ENCODE measurements at places on chromosomes 6 and 20.

- no peak for DNase-seq
Observed at GRCh38 chr20:63957690-63958441, 1.6 kb upstream of the UCKL1 start.

GRCh38 chr6:135901774-135902524, 50.4 kb downstream of the PDE7B start:
- DNase-seq = no peak

DNA sequence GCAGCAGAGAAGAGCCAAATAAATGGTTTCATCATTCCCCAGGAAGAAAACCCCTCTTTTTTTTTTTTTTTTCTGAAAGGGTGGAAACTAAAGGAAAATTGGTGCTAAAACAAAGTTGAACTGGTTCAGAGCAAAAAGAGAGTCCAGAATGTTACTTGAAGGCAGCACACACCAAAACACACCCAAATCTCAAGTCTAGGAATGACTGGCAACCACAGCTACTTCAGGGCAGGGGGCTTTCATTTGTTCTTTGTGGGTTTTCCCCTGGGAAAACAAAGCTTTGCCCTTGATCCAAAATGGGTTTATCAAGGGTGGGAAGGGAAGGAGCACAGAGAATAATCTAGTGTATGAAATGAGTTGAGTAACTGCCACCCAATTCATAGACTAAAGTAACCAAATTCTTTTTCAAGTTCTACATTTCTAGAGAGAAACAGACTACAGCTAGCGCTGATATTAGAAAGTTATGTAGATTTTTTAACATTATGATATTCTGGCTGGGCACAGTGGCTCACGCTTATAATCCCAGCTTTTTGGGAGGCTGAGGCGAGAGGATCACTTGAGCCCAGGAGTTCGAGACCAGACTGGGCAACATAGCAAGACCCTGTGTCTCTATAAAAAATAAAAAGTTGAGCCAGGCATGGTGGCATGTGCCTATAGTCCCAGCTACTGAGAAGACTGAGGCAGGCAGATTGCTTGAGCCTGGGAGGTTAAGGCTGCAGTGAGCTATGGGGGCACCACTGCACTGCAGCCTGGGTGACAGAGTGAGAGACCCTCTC, 119.8 kb downstream of the NFATC2 start:
- DNase-seq = no peak

DNA sequence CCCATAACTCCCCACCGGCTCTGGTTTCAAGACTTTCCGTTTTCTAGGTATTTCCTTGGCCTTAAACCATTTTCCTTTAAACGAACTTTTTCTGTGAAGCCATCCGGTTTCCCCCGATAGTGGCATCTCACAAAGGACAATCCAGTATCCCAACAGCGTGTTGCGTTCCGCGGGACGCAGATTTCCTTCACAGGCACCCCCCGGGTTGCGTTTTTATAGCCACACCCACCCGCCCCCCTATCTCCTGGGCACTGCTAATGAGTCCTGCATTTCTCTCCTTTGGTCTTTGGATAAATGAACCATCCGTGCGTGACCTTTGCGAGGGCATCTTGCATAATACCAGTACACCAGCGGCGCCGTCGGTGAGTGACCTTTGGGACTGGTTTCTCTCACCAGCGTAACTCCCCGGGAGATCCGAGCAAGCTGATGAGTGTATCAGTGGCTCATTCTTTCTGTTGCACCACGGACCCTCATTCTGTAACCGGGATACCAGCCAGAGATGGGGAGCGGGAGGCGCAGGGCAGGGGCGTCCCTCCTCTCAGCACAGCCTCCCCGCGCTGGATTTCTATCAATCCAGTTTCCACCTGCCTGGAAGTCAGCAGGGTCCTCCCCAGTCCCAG, 586 bp upstream of the NQO2 start:
- DNase-seq = no peak

- DNase-seq = no peak
Observed at GRCh38 chr6:125346201-125346925, 44.6 kb upstream of the HDDC2 start.

Measured in stimulated activated CD4-positive, alpha-beta T cell treated with anti-CD3 and anti-CD28 coated beads, Interleukin-2, amount 100 ng/mL, for 48 hours (primary cell).